Mucosa of descending colon (tissue), 3 donors: ENCODE measurements at places on chromosomes 11 and 22.
A peak's percentile ranks its signal among the peaks of the same experiment; 100 is the strongest.

GRCh38 chr22:23400286-23400981 is 179.7 kb downstream of the IGLL1 start:
- no peak for DNase-seq

GRCh38 chr11:133123366-133123765 is 408.9 kb downstream of the OPCML start:
- no peak for DNase-seq

- DNase-seq = no peak
Observed at GRCh38 chr22:41369424-41369745, 12.4 kb upstream of the TEF start.

DNA sequence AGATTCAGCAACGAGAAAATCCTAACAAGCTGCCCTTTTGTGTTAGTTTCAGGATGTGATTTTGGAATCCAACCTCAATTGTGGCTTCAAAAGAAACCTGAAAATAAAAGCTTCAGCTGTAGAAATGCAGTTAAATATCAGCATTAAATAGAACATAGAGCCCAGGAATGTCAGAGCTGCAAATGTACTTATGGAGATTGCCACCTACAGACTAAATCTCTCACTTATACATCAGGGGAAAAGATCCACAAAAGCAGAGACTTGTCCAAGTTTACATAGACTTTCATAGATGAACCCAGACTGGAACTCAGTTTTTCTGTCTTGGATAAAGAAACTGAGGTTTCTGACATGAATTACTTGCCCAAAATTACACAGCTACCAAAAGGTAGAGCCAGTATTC is 446.6 kb downstream of the DLG2 start:
- DNase-seq = no peak

GRCh38 chr11:119109843-119110242 is 2.7 kb downstream of the C2CD2L start:
- DNase-seq = no peak

- peak; percentile 34 for DNase-seq
Observed at GRCh38 chr11:120133216-120134105, 4.5 kb downstream of the TRIM29 start.

GRCh38 chr11:11078344-11079086 is 220.7 kb upstream of the ZBED5 start:
- DNase-seq = no peak

GRCh38 chr11:48011102-48011797 is 30.9 kb downstream of the PTPRJ start:
- DNase-seq = no peak

- DNase-seq = no peak
Observed at GRCh38 chr11:76600124-76600655, 70.4 kb downstream of the LRRC32 start.

GRCh38 chr11:17591293-17591692 is 44.2 kb downstream of the OTOG start:
- DNase-seq = no peak

DNA sequence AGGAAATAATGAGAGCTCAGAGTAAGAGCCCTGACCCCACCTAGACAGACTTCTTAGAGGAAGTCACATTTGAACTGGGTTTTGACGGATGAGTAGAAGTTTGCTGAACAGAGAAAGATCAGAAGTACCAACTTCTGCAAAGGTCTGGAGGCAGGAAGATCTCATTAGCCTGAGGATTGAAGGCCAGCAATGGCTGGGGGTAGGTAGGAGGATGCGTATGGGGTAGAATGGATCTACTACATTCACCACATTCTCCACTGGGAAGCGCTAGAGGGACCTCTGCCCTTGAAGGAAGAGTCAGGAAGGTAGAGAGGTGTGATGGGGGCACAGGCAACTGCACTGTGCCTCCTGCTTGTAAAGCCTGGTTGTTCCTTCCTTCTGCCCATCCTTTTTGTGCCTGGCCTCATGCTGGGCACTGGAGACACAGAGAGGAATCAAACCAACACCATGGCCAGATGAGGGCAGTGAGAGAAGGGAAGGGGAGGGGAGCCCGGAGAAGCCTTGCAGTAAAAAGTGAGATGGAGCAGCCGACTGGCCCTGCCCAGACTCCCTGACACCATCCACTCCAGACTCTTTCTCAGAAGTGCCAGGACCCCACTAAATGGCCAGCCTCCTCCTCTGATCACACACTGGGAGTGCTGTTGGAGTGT is 4.9 kb downstream of the TPBGL start:
- DNase-seq = no peak

- no peak for DNase-seq
Observed at GRCh38 chr11:33942954-33943353, 51.1 kb upstream of the LMO2 start.

DNA sequence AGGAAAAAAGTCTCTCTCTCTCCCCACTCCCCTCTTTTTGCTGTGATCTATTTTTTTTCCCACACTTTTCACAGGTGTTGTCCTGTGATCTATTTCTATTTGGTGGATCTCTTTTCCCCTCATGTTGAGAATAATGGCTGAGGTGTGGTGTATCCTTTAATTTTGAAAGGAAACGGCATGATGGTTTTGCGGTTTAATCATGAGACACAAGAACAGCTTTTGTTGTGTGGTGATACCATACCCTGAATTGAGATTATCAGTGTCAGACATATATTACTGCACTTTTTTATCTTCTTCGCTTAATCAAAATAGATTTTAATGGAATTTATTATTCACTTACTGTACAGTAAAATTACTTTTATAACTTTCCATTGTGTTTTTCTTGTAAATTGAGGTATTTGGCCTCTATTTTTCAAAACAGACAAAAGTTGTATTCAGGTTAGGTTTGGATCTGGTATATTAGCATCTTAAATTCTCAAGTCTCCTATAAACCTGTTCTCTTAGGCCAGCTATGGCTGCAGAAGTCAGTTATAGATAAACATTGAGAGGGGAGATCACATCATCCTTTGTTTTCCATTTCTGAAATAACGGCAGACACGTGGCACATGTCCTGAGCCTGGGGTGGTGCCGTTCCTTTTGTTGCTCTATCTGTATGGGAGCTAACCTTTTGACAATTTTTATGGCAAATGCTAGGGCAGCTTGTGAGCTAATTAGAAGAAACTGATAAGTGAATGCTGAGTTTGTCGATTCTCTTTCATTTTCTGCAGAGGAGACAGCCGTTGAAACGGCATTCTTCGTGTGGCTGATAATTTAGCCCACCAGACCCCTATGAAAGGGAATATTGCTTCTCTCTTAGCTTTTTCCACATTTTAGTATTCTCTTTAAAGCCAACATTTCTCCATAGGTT is 25.8 kb downstream of the NF2 start:
- no peak for DNase-seq

- DNase-seq = no peak
Observed at GRCh38 chr11:105699203-105699602, 89.3 kb downstream of the GRIA4 start.

- no peak for DNase-seq
Observed at GRCh38 chr11:11215944-11216343, 137.1 kb downstream of the CSNK2A3 start.

GRCh38 chr11:12058425-12059115 is 50.1 kb upstream of the DKK3 start:
- DNase-seq = no peak

DNA sequence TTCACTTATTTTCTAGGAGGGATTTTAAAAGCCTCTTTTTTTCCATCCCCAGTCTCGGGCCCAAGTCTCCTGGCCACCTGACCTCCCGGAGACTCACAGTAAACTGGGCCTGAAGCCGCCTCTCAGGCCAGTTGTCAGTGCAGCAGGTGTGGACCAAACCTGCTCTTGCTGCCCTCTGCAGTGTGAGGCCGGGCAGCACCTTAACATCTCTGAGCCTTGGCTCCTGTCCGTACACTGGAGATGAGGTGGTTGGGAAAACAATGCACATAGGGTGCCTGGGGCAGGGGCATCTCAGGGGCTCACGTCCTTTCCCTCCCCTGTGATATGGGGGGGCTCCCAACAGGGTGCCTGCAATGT is 45.1 kb downstream of the PHF21B start:
- no peak for DNase-seq

DNA sequence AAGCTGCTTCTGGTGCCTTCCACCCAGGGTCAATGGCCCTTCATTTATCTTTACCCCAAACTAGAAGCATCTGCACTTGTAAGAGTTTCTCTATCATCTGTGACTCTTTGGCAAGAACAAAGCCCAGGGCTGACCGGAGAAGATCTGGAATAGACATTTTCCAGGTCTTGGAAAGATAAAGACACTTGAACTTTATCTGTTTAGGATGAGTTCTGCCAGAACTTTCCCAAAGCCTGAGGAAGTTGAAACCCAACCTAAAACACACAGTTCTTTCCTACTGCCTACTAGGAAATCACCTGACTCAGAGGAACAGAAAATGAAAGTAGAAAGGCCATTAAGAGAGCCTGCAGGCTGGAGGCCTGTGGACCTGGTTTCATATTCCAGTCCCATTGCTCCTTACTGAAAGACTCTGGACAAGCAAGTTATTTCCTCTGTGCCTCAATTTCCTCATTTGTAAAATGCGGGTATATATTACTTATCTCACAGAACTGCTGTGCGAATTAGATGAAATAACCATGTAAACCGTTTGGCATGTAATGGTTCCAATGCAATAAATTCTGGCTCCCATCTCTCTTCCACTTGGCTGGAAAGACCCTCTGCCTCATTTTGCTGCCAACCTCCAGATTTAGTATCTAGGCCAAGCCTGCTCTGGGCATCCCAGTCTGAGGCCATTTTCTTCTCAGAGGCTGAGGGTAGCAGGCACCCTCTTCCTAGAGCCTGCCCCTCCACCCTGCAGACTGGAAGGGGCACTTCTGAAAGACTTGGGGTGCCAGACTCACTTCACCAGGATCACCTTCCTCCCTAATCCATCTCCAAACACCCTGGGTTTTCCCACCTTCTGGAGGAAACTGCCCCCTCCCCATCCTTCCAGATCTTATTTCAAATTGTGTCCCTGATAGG is 1.2 kb downstream of the UBE2L6 start:
- DNase-seq = no peak

DNA sequence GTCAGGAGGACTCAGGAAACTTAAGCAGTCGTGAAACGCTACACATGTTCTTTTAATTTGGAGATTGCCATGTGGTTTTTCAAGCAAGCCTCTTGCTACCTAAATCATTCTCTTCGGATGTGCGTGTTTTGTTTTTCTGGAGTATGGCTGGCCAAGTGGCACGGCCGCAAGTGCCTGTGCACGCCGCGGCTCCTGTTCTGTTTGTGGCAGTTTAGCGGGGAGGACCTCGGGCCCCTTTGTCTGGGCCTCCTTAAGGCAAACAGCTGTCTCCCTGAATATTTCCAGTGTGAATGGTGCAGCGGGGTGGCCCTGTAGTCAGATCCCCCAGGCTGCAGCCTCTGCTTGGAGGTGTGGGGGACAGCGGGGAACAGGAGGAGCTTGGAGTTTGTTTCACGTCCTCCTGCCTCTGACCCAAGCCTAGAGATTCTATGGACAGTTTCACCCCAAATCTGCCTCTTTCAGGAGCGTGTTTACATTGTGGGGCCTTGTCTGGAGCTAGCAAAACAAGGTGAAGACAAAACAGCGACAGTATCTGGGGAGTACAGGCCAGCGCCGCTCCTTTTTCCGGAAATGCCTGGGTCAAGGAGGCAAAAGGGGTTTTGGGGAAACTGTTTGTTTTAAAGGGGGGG is 1.3 kb downstream of the LRP5 start:
- DNase-seq = peak; percentile 50

DNA sequence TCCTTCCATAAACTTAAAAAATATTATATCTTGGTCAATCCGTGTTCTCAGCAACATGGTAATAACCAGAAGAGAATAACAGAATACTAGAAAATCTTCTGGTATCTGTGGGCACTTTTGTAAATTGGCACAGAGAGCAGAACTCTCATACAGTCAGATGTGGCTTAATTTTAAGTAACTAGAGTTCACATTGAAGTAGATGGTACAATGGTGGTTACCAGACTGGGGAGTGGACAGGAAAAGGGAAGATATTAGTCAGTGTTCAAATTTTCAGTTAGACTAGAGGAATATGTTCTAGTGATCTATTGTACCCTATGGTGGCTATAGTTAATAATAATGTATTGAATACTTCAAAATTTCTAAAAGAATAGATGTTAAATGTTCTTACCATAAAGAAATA is 6.9 kb downstream of the OR52H1 start:
- DNase-seq = no peak

- peak; percentile 48 for DNase-seq
Observed at GRCh38 chr11:67120881-67121710, 2.0 kb downstream of the KDM2A start.

- DNase-seq = no peak
Observed at GRCh38 chr11:9566561-9567063, 6.9 kb upstream of the WEE1 start.

DNA sequence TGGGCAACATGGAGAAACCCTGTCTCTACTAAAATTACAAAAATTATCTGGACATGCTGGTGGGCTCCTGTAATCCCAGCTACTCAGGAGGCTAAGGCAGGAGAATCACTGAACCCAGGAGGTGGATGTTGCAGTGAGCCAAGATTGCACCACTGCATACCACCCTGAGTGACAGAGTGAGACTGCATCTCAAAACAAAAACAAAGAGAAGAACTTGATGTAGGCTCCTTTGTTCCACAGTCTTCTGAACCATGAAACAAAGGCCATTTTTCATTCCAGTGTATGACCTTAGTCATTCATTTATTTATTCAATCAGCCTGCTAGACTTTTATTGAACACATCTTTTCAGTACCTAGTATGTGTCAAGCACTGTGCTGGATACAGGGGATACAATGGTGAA is 369.6 kb downstream of the FAT3 start:
- DNase-seq = no peak

GRCh38 chr11:74695705-74696280 is 35.4 kb downstream of the CHRDL2 start:
- no peak for DNase-seq

DNA sequence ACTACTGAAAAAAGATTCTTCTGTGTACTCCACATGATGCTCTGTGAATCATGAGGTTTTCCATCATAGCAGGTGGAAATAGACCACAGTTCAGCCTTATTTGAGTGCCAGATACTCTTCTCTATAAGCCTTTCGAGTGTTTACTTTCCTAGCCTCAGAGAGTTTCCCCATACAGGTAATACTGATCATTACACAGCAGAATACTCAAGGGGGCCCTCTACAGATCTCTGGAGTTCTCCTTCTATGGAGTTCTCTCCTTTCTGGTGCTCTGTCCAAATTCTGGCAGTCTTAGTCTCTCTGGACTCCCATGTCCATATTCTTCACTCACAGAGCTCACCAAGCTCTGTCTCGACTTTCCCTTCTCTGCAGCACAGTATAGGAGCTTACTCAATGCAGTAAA is 175.7 kb upstream of the CARD18 start:
- DNase-seq = no peak

DNA sequence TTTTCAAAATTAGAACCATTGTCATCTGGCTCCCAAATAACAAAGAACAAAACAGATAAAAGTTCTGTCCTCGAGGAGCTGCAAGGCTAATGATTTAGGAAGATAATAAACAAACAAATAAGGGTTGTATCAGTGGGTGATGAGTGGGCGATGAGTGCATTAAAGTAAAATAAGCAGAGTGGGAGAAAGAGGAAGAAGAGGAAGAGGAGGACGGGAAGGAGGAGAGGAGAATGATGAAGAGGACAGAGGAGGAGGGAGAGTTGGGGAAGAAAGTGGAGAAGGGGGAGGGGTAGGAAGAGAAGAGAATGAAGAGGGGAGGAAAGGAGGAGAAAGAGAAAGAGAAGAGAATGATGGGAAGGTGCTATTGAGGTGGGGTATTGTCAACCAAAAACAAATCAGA is 33.4 kb upstream of the ISX start:
- DNase-seq = no peak

GRCh38 chr11:47631473-47631872 is 10.9 kb downstream of the MTCH2 start:
- DNase-seq = no peak

- no peak for DNase-seq
Observed at GRCh38 chr22:48098921-48099245, 1336.4 kb downstream of the TBC1D22A start.
